Glutamatergic neuron (in vitro differentiated cells): ENCODE measurements at places on chromosomes 2 and 18.

DNA sequence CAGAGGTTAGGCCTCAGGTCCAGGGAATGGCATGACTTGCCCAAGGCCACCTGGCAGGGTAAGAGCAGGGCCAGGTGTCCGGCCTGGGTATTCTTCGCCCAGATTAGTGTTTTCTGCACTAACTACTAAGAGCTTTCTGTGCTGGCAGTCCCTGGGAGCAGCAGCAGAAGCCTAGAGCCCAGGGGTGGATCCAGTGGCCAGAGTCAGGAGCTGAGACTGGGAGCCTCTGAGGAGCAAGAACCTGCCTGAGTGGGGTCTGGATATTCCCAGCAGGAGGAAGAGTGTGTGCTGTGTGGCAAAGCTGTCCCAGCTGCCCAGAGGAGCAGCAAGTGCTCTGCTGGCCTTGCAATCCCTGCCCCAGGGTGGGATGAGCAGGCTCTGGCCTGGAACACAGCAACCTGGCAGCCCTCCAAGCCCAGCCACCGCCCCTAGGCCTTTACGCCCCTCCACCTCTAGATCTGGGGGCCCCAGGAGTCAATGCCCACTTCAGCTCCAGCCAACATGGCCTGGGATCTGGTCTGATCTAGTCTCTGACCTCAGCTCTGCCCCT, 30.7 kb upstream of the GPAT2 start:
- no peak for DNase-seq

DNA sequence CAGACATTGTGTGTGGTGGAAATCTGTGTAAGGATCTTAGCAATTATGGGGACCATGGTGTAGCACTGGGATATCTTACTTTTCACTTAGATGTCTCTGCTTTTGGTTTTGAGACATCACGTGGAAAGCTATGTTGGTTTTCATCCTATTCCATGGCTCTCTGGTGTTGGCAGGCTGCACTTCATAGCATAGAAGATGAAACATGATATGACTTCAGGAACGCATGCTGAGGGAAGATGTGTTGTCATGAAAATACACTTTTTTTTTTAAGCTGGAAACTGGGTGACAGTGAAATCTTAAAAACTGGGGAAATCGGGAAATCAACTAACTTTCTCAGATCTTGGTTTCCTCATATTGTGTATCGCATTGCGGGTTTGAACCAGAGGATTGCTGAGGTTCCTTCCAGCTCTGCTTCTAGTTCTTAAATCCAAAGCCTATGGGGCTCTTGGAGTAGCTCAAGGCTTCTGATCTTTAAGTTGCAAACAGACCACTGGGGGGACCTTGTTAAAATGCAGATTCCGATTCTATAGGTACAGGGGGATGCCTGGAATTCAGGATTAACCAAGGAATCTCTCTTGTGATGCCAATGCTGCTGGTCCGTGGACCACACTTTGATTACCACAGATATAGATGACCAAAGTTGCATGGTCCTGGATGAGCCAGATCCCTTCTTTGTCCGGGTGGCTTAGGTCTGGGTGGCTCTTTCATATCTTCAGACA, 160.7 kb downstream of the SH3RF3 start:
- no peak for DNase-seq

DNA sequence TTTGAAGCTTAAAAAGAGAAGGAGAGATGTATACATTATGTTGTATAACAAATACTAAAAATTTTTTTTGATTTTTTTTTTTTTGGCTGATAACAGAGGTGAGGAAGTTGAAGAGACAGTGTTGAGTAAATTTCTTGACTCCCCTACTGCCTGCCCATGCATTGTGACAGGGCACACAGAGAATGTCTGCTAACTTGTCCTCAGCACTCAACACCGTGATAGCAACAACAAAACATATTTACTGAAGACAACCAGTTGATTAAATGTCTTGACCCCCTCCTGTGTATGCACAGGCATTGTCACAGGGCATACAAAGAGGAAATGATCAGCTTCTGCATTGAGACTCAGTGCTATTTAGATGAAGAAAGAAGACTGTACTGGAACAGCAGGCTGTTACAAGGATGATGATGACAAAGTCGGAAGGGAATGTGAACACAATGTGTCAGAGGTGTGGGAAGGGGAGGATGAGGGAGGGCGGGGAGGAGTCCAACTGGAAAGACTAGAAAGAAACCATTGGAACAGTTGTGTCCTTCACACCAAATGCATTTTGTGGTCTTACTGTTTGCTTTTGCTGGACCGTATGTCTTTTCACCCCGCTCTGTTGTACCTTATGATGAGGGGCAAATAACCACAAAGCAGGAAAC, 89.5 kb downstream of the CERS6 start:
- DNase-seq = no peak

DNA sequence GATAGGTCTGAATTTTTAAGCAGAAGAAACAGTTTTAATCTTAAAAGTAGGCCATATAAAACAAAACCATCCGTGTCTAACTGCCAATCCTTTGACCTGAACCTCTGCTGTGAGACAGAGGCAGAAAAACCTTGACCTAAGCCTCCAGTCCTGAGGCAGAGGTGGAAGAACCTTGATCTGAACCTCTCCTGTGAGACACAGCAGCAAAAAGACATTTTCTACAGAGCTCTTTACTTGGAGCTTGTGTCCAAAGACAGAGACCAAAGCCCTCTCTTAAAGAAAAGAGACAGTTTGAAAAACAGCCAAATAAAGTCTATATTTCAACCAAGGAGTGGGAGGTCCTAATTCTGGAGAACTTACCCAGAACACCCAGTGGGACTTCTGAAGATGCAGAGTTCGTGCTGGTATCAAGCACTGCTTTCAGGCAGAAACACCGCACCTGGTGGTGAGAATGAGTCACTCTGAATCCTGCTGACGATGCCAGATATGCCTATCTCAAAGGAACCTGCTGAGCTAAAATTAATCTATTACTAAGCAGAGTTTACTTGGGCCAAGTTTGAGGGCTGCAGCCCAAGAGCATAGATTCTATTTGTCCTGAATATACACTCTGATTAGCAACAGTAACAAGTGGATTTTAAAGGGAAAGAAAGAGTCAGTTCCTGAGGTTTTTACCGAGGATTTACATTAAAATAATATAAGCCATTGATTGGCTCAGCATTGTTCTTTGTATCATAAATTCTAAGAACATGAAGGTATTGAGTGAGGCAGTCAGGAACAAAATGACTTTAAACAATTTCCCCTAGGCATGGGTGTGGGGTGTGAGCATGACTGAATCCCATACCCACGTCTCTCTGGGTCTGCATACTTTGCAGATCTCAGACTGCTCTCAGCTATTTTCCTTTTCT, 806.4 kb downstream of the TRIB2 start:
- DNase-seq = no peak

- no peak for DNase-seq
These were observed 273.7 kb downstream of the TMX3 start for GRCh38 chr18:68441241-68441640.

- no peak for DNase-seq
These were observed 283.8 kb downstream of the RDH14 start for GRCh38 chr2:18276583-18277075.

DNA sequence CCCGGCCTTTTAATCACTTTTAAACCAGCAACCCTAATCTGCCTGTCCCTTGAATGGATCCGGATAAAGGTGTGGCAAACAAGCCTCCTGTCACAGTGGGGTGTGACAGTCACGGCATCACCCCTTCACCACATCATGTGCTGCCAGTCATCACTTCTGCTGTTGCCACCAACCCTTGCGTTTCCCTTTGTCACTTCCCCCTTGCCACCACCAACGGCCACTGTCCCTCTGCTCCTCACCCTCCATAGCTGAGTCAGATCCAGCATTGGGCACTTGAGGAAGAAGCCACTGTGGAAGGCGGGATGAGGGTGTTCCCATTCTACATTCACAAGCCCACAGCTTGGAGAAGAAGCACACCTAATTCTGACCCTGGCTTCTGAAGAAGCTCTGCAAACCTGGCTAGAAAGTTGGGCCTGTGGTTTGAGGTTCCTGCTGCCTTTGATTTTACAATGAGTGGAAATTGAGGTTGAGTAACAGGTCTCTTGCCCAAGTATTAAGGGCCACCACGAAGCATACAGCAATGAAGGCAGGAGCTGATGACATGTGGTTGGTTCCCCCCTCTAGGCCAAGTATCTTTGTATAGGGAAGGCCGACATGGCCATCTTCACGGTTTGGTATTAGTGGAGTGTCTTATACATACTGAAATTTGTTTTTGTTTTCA, 22.9 kb upstream of the DARS1 start:
- DNase-seq = no peak
